Forelimb muscle (tissue), 1 donor: ENCODE measurements at places on chromosomes 12 and 14. TPM values are rescaled to one million over a fixed set of nuclear protein-coding genes. Genes with fewer than 3 reads are reported as not detected.

The IL31 gene
- polyA plus RNA-seq, result not detected

The KCNA1 gene
- polyA plus RNA-seq, result 1.0 TPM

The OTOGL gene
- 0.38 TPM for polyA plus RNA-seq

The ESRRB gene
- 3.9 TPM for polyA plus RNA-seq

The AKAP3 gene
- polyA plus RNA-seq, result 0.13 TPM
